ENCODE measurements at places on chromosomes 1 and 21.
A peak's percentile ranks its signal among the peaks of the same experiment; 100 is the strongest.

DNA sequence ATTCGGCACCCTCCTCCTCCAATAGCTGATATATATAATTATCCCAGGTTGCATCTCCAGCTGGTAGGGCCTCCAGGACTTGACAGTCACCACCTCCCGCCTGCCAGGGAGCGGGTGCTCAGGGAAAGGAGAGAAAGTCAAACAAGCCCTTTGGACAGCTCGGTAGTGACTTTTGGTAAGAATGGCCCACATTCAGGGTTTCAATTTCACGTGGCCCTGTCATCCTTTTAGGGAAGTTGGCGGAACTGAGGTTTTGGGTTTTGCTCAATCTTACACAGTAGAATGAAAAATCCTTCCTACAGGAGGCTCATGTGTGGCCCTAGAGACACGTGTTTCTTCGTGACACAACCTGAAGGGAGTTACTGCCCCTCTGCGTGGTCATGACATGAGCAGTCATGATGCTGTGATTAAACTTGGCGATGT lies 44.2 kb downstream of the CAPN8 start:
- DNase-seq: no peak

- no peak for DNase-seq
These were observed 492.1 kb downstream of the LMO4 start for GRCh38 chr1:87820668-87821334.

DNA sequence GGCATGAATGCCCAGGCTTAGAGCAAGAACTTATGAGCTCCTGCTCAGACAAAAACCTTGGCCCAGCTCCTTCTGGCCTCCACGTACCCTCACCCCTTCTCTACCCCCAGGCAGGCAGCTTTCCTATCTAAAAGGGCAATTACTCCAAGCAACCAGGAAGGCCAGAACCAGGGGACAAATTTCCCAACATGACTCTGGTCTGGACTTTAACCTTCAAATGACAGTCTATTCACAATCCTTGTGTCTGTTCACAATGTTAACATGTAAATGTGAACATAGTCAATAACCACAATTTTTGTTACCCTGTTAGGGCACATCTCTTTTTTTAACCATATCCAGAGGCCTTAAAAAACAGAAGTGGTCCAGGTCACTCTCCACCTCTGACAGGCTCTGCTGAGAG lies 64.4 kb upstream of the LAPTM5 start:
- DNase-seq: no peak

DNA sequence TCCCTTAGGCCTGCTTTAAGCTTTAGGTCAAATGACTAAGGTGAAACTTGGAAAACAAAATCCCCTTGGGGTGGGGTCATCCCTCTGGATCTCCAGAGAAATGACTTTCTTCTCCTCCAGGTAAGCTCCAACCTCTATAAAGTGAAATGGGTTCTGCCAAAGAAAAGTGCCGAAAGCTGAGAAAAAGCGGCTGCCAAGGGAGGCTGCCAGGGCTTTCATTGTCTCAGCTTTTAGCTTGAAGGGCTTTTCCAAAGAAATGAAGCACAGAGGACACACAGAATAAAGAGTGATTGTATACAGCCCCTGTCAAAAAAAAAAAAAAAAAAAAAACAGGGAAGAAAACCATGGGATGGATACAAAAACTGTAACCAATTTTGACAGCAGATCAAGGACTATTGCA lies 126.9 kb downstream of the TGFBR3 start:
- no peak for DNase-seq

- no peak for DNase-seq
These were observed 211.1 kb downstream of the DUSP10 start for GRCh38 chr1:221530791-221531190.

DNA sequence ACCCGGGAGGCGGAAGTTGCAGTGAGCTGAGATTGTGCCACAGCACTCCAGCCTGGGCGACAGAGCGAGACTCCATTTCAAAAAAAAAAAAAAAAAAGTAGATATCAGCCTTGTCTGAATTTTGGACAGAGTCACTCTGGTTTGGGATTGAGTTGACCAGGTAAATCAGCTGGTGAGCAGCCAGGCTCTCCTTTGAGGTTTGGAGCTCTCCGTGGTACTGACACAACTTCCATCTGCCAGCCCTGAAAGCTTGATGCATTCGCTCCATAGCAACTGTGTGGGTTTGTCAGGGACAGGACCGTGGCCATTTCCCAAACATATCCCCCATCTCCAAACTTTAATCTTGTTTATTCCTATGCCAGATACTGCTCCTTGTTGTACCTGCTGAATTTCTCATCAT lies 155.2 kb downstream of the DMRTA2 start:
- DNase-seq: peak; percentile 24

GRCh38 chr1:111507411-111508201 lies 4.2 kb upstream of the ADORA3 start:
- peak; percentile 59 for DNase-seq

- peak; percentile 24 for DNase-seq
These were observed 11.9 kb upstream of the GPX7 start for GRCh38 chr1:52590266-52590665.

- no peak for DNase-seq
These were observed 8.3 kb upstream of the TMEM269 start for GRCh38 chr1:42776502-42776901.

- DNase-seq: no peak
These were observed 48.0 kb downstream of the MARK1 start for GRCh38 chr1:220575718-220576497.

- DNase-seq: peak; percentile 58
These were observed 16.9 kb downstream of the PSMB4 start for GRCh38 chr1:151416231-151416630.

- no peak for DNase-seq
These were observed 95.7 kb upstream of the C1orf105 start for GRCh38 chr1:172324761-172325160.

GRCh38 chr1:234601301-234602017 lies 8.5 kb downstream of the IRF2BP2 start:
- DNase-seq: peak; percentile 59

DNA sequence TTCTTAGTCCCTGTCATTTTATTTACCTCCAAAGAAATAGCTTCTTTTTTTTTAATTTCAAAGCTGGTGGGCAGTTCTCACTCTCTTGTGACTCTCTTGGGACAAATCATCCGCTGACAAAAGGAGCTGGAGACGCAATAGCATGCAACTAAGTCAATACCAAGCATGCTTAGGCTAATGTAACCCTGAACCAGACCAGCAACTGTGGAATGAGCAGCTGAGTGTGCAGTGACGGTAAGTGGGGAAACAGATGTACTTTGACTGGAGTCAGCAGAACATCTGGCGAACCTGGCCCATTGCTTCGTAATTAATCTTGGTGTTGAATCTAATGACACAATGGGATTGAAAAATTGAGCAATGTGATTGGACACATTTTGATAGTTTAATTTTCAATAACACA lies 280.7 kb upstream of the PLXNA2 start:
- no peak for DNase-seq

DNA sequence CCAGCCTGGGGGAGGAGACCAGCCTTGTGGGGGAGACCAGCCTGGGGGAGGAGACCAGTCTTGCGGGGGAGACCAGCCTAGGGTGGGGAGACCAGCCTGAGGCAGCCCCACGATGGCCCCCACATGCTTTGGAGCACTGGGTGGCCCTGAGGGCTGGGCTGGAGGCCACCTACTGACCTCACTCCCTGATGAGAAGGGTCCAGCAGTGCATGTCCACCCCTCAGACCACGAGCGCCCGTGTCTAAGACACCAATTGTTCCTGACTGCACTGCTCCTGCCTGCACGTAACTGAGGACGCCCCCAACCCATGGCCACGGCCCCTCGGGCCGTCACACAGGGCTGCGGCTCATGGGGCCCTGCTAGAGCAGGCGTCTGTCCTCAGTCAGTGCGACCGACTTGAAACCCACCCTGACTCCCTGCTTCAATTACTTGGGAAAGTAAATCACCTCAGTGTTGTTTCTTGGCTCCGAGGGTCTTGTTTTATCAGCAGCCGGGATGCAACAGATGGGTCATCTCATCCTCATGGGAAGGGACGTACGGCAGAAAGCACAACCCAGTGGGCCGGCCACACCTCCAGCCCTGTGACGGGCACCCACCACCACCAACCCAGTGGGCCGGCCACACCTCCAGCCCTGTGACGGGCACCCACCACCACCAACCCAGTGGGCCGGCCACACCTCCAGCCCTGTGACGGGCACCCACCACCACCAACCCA lies at the start of gene SPATC1L:
Gene SPATC1L (minus strand): TSS at position 550 of the 715 bp plus-strand sequence. CDS start 1,643 bp downstream, outside the sequence.
- peak; percentile 41 for DNase-seq

GRCh38 chr1:68314151-68314780 lies 81.9 kb upstream of the WLS start:
- DNase-seq: no peak

- DNase-seq: no peak
These were observed 28.3 kb downstream of the DDR2 start for GRCh38 chr1:162660574-162660973.

DNA sequence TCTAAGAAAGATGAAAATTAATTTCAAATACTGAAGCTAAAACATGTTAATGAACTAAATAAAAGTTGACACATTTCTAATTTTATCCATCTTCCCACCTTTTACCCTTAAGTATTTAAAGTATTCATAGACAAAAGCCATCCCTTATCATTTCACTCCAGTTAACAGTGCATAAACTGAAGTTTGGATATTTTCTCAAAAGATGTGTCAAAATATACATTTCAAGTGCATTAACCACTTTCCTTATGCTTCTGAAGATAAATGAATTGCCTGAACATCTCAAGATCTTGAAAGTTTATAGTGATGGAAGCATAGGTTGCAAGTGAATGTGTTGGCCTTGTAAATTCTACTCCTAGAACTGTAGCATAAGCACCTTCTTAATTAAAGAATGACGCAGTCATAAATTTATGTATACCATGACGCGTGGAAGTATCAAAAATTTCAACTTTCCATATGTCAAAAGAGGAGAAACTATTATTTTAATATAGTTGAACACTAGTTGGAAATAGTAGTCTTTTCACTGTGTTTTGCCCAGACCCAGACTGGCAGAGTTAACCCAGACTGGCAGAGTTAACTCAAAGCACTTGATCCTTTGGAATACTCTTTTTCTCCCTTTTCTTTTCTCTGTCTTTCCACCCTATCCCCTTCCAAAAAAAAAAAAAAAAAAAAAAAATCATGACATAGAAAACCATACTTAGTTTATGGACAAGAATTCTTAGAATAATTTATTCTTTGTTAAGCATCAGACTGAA lies 282.6 kb upstream of the C1orf105 start:
- no peak for DNase-seq

DNA sequence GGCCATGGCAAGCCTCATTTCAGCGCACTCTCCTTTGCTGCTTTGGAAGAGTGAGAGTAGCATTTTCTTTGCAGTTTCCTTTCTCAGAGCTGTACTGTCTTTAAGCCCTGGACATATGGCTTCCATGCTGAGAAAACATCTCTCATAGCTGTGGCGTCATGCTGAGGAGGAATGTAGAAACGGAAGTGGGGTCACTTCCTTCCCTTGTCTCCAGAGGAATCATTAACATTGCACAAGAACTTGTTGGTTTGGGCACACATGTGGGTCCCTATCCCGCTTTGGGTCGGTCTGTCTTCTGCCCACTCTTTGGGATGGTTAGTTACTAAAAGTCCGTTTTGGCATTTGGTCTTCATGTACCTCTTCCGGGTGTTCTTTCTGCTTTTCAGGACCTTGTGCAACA lies 5.6 kb downstream of the MFN2 start:
- no peak for DNase-seq

DNA sequence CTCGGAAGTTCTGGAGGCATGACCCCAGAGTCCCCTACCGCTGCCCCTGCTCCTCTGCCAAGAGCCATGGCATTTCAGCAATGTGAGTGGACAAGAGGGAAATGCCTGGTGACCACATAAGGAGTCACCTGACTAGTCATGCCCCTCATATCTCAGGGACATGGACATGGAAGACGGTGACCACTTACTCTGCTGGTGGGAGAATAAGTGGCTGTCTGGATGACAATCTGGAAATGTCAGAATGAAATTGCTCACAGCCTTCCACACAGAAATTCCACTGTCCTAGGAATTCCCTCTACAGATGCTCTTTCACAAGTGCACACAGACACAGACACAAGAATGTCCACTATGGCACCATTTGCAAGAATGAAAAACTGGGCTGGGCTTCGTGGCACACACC lies 24.3 kb upstream of the PLEKHG5 start:
- peak; percentile 28 for DNase-seq

DNA sequence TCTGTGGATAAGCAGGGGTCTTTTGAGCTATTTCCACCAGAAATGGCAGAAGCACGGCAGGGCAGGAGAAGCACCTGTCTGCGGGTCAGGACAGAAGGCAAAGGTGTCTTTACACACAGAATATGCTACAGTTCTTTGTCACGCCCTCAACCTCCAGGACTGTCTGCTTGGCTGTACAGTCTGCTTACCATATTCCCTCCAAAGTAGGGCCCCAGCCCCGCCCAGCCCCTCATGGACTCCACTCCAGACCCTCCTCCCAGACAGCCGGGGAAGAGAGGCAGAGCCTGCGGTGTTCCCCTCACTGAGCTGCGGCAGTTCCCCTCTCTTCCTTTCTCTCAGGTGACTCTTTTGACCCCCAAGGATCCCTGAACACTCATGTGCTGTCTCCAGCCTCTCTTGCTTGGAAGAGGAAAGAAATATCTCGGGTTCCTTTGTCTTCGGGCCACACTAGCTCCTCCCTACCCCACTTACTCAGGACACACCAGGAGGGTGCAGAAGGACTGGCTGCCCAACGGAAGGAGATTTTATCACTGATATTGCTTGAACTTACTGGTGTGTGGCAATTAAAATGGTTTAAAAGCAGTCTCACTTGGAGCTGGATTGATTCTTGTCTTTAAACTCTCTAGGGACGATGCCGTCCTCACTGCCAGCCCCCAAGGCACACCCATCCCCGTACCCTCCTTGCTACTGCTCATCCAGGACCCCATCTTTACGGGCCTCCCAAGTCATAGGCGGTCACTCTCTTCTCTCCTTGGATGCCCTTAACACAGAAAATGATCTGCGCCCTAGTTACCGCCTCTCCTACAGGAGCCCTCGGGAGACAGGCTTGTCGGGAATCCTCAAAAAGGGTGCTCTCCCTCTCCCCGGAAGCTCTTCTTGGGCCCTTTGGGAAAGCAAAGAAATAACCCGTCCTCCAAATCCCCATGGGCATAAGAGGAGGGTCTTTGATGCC lies 169.7 kb downstream of the TOMM20 start:
- no peak for DNase-seq

GRCh38 chr1:242754125-242754524 lies 229.6 kb upstream of the PLD5 start:
- no peak for DNase-seq

DNA sequence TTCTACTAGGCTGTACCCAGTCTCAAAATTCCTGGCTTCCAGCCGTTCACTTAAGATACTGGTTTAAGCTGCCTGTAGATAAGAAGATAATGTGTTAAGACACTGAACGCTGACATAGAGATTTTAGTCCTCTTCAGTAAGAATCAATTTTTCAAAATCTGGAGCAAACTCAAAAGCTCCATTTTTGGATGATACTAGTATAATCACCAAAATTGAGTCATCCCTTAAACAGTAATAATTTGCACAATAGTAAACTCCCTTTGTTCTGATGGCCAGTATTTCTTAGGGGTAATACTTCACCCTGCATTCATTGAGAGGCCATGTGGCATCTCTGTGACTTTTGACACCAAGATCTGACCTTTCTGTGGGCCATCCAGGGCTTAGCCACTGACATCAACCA lies 299.8 kb upstream of the USP25 start:
- no peak for DNase-seq

- DNase-seq: peak; percentile 98
These were observed 31.1 kb upstream of the SRP9 start for GRCh38 chr1:225746361-225747179.
